ENCODE measurements at places on chromosomes 11 and 22.
A peak's percentile ranks its signal among the peaks of the same experiment; 100 is the strongest.

- DNase-seq = no peak
These were observed 30.3 kb downstream of the UVRAG start for GRCh38 chr11:75845324-75845723.

DNA sequence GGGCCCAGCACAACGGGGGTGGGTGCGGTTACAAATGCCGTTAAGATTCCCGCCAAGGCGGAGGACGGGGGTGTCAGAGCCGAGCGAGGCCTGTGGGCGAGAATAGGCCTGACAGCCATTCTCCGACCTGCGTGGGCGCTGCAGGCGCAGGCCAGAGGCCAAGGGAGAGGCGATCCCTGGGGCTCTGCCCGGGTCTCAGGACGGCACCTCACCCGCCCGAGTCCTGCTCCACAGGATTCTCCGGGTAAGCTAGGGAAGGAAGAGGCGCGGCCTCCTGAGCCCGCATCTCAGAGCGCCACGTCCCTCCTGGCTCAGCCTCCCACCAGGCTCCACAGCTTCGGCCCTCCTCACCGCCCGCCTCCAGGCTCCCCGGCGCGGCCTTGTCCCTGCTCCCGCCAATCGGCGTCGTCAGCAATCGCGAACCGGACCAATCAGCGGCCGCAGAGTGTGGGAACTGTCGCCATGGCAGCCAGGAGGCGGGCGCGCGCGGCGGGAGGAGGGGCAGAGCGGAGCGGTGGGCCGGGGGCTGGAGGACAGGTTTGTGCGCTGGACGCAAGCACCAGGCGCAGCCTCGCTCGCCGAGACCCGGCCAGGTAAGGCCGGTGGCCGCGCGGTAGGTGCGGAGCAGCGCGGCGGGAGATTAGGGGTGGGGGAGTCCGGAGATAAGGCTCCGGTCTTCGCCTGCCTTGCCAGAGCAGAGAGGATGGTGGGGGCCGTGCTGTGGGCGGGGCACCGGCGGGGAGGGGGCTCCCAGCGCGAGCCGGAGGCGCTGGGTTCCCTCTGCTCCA, at the start of gene NUCB2:
TSS of gene NUCB2 (plus strand) at position 504 of the 788 bp plus-strand sequence. CDS start 18,585 bp downstream, outside the sequence.
- DNase-seq = peak; percentile 89

GRCh38 chr11:94858012-94858705, 90.0 kb downstream of the AMOTL1 start:
- no peak for DNase-seq

DNA sequence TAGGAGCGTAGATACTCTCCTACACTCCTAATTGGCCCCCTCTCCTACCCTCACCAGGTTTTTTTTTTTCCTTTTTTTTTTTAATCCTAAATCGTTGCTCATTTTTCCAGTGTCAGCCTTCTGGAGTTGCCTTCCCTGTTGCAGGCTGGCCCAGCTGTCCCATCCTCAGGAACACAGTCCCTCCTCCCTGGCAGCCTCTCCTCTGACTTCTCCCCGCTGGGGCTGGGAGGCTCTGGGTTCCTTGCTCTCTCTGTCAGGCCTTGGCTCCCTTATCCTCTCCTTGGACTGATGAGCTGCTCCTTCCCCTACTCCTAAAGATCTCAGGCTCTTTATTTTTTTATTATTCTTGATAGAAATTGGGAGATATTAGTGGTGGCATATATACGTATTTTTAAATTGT, 62.2 kb downstream of the PKNOX2 start:
- DNase-seq = no peak

GRCh38 chr11:87292598-87292997, 254.9 kb downstream of the TMEM135 start:
- DNase-seq = no peak

- no peak for DNase-seq
These were observed 207.9 kb downstream of the DYNC2H1 start for GRCh38 chr11:103317118-103317517.

DNA sequence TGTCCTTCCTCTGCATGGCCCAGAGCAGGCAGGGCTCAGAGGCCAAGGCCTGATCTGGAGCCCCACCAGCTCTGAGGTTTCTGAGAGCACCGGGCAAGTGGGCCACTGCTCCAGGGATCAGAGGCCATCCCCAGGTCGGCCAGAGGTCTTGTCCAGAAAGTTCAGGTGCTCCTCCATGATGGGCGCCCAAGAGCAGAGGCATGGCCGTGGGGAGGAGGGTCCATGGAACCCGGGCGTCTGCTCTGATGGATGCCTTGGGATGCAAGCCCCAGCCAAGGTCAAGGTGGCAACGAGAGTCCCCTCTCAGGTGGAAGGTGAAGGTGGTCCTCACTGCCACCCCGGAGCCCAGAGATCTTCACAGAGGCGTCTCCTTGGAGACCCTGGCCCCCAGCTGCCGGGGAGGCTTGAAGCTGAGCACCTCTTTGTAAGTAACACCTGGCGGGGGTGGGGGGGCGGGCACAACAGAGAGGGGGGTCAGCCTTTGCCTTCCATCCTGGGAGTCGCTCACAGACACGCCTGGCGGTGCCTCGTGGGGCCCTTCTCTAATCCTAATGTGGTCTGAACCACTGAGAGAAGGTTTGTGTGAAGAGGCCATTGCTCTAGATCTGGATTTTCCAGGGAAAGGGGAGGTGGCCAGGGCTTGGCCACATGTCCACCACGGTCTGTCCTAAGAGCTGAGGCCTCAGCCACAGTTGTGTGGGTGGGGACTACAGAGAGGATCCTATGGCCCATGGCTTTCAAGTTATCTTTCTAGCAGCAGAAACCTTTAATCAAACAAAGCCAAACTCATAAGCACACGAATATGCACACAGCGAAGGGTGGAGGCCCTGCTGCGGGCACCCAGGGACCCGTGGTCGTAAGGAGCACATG, 2.2 kb upstream of the HDAC10 start:
- no peak for DNase-seq

DNA sequence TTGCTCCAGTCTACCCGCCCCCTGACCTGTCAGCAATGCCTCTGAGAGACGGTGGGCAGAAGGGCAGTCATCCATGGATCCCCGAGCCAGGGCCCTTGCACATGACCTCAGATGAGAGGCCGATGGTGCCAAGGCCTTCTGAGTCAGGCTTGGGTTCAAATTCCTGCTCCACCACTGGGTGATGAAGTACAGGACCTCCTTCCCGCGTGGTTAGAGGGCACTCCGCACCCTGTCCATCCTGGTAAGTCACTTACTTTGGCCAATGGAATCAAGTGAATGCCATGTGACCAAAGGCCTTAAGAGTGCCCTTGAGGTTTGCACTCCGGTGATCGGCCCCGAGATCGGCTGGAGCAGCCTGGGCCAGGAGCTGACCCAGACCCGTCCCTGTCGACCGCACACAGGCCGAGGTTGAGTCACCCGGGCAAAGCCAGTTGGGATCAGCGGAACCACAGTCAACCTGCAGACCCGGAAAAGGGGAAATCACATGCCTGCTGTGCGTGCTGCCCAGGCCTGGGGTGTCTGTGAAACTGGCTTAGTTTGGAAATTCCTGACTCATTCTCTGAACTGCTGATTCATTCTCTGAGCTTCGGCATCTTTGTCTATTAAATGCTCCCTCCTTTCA, 48.9 kb downstream of the RTL6 start:
- DNase-seq = peak; percentile 32

GRCh38 chr11:101867951-101868350, 46.9 kb upstream of the CEP126 start:
- no peak for DNase-seq

- DNase-seq = no peak
These were observed 10.5 kb downstream of the GTF2H1 start for GRCh38 chr11:18332891-18333290.

DNA sequence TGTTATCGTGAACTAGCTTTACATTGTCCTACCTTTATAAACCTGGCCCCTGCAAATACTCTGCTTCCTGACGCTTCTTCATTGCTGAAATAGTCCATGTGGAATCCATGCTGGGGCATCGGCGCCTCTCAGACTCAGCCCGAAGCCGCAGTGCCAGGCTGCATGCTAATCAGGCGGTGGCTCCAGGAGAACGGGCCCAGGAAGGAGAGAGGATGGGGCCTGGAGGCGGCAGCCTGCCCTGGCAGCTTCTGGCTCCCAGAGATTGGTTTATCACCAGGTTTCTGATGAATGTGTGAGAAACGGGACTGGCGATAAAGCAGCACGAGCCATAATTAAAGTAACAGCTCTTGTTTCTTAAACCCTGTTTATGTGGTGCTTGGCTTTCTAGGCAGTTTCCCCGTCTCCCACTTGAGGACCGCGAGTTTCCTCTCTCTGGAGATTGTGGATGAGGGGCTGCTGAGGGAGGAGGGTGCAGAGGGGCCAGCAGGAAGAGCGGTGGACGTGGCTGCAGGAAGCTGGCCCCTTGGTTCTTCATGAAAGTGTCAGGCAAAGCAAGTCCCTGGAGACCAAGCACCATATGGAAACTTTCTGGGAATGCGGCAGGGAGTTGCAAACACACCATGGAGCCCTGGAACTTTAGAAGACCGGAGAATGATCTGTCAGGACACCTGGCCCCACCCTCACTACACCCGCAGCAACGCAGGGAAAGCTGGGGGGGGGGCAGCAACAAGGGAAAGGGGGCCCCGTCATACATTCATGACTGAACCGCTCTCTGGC, 93.4 kb downstream of the NTM start:
- DNase-seq = no peak

GRCh38 chr11:112541140-112542046, 280.7 kb upstream of the PLET1 start:
- no peak for DNase-seq

GRCh38 chr11:47155879-47156278, 20.8 kb downstream of the ARFGAP2 start:
- DNase-seq = no peak

- peak; percentile 94 for DNase-seq
These were observed 21.0 kb downstream of the FLI1 start for GRCh38 chr11:128714881-128715280.

GRCh38 chr22:25508161-25508560, 56.3 kb upstream of the GRK3 start:
- no peak for DNase-seq

GRCh38 chr22:34966980-34967565, 98.9 kb upstream of the ISX start:
- peak; percentile 20 for DNase-seq

DNA sequence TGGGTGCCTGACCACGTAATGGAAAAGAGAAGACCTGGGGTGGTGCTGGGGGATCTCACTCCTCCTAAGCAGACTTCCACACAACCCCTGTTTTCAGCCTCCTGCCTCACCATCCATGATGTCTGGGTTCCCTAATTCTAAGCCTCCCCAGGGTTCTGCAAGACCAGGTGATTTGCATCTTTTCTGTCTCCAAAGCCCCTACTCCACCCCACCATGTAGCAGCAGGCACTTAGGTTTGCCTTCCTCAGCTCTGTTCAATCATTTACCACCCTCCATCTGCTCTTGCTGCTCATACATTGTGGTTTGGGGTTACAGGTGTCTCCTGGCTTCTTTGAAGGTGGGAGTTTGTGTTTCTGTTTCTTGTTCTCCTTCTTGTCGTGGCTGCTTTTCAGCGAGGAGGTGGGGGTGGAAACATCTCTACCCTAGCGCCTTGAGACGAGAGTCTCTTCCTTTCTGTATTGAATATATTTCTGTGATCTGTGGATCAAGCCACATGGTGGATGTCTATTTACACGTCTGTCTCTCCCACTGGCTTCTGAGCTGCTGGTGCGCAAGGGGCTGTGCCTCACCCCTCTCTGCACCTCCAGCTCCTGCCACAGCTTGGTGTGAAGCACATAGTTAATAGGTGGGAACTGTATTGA, 6.6 kb upstream of the SSTR3 start:
- no peak for DNase-seq

GRCh38 chr11:134244593-134244992, 8.6 kb downstream of the THYN1 start:
- no peak for DNase-seq

GRCh38 chr11:75968021-75968625, 153.1 kb downstream of the UVRAG start:
- DNase-seq = peak; percentile 29

DNA sequence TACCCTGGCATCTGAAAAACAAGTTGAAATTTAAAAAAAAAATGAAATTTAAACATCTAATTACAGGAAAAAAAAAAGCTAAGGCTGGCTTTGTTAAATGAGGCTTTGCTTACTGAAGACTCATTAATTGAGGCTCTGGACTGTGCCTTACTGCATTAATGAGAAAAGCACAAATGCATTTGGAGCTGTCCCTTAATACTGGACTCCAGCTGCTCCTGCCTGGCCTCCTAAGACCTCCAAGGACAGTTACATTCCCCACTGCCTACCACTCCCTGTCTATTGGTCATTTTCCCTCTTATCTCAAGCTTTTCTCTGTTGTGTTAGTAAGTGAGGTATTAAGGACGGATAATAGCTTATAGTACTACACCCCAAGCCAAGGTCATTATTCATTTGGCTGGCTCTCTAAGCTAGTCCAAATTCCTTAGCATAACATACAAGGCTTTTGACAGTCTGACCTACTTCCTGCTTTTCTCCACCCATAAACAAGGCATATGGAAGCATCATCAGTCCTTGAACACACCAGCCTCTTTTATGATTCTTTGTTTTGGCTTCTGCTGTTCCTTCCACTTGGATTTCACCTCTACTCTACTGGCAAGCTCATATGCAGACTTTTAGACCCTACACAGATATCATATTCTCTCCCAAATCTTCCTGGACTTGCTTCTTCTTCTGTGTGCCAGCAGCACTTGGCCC, 62.5 kb downstream of the USP35 start:
- no peak for DNase-seq

- no peak for DNase-seq
These were observed 14.1 kb downstream of the APOL1 start for GRCh38 chr22:36267058-36267457.

- DNase-seq = no peak
These were observed 19.2 kb upstream of the CBX6 start for GRCh38 chr22:38891256-38891655.

GRCh38 chr11:104968355-104968855, at the start of gene CASP4:
Gene CASP4, minus strand, starts transcription at chr11:104968574. Its CDS starts 49 bp downstream, at chr11:104968525.
- peak; percentile 72 for DNase-seq

Data from fibroblast of skin of left biceps (primary cell).